Activated CD8-positive, alpha-beta memory T cell treated with anti-CD3 and anti-CD28 coated beads for 1 hour (primary cell): ENCODE measurements at places on chromosomes 11 and 22.

DNA sequence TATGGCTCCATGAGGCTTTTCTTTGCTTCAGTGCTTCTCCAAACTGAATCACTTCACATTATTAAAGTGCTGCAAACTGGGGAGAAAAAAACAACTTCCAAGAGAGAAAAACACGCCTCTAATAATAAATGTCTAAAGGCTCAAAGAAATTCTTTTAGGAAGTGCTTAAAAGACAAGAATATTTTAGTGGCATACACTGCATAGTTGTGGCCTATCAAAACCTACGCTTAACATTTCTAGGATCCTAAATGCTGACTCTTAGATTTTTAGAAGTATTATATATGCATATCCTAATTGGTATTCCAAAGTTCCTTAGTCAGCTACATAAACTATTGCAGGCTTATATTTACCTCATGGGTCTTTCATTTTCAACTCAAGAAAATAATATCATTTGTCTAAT is 879.0 kb upstream of the CCDC90B start:
- DNase-seq = no peak

- no peak for DNase-seq
Observed at GRCh38 chr22:45620706-45621105, 50.9 kb upstream of the ATXN10 start.

DNA sequence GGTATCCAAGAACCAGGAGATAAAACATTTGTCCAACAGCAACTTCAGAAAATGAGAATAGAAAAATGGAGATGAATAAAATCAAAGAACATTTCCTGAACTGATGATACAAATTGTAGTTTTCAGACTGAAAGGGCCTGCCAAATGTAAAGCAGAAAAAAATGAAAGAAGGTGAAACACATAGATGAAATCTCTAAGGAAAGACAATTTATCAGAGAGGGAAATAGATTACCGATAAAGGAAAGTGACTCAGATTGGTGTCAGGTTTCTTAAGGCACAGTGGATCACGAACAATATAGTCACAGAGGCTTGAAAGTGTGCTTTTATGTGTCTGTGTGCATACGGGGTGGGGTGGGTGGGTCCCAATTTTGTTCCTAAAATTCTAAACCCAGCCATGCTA is 4.1 kb upstream of the STT3A start:
- no peak for DNase-seq

DNA sequence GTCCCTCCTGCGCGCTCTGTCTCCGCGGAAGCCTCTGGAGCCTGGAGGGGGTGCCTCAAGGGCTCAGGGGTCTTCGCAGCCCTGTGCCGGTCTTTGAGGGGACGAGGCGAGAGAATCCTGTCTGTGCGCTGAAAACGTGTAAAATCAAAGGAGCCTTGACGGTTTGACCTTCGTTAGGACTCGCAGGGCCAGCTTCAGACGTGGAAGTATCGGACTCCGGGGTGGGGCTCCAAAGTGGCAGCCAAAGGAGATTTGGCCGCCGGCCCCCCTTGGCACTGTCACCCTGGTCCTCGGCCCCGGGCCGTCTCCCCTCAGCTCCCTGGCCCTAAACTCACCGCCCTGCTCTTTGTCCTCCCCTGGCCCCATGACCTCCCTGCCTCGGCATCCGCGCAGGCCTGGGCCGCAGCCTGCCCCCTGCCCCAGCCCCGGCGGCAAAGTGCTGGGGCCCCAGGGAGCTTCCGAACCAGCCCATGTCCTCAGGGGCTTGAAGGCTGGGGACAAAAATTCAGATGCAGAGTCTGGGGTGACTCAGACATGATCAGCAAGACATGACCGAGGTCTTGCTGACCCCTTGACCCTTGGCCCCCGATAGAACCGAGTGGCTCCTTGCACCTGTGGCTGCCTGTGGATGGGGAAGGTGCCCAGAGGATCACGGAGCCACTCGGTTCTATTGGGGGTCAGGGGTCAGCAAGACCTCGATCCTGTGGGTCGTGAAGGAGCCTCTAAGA is 6.9 kb upstream of the PHRF1 start:
- no peak for DNase-seq

DNA sequence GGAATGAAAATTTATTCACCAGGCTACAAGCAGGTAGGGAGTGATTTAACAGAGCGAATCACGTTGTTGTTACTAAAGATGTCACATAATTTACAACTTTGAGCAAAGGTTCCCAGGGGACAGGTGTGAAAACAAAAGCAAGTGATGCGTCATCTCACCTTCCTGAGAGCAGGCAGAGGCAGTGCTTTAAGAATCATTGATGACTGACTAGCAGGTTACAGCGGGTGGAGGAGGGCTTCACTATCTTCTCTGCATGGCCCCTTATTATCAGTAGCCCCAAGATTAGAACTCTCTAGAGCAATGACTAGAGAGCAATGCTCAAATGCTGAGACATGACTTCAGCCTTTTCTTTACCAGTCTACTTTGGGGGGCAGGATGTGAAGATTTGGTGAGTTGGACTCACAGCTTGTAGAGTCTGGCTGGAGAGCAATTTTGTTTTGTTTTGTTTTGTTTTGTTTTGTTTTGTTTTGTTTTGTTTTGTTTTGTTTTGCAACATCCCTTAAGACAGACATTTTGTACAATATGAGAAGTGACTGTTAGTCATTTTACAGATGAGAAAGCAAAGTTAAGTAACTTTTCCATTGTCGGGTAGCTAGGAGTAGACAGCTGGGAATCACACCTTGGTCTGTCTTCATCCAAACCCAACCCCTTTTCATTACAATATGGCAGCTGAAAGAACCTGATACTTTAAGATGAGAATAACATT is 84.8 kb downstream of the SLC1A2 start:
- no peak for DNase-seq

DNA sequence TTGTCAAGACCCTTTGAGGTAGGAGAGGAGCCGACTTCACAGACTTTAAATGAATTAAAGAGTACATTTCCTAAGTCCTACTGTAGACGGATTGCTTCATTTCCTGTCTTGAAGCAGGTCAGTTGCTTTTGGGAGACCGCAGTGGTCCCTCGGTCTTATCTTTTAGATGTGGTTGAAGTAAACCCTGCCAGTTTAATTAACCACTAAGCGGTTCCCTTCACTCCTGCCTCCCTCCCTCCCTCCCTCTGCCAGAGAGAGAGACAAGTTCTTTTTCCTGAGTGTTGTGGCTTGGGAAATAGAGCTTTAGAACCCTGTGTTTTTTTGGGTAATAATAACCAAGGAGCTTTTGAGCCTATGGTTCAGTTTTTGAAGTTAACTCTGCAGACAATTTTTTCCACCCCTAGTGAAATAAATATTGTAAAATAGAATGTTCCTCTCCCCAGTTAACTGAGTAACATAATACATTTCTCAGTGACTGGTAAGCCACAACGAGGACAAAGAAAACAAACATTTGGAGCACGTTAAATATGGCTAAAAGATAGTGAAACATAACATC is 147.5 kb downstream of the LDLRAD3 start:
- no peak for DNase-seq

GRCh38 chr22:41781507-41781906 is 19.0 kb upstream of the CCDC134 start:
- DNase-seq = no peak

DNA sequence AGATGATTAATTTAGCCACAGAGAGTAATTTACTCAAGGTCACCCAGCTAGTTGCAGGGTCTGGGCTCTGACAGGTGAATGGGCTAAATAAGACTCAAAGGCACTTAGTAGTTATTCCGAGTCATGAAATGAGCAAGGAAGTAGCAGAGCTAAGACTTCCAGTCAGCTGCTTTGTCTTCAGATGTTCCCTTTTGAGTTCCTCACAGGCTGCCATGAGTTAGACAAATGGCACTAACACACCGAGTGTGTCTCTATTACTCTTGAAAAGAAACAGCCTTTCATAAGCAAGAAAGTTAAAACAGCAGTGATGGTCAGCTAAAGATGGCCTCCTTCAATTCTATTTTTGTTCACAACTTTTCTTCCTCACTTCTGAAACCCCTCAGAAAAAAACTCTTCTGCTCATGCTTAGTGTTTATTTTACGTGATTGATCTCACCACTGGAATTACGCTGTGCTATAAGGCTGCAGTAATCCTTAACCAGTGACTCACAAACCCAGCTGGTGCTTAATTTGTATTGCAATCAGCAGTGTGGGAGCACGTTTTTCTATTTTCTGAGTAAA is 389.1 kb downstream of the AASDHPPT start:
- no peak for DNase-seq

GRCh38 chr22:17957693-17958092 is 66.7 kb downstream of the MICAL3 start:
- DNase-seq = no peak

- no peak for DNase-seq
Observed at GRCh38 chr22:32376681-32377080, 19.0 kb downstream of the RFPL3 start.

GRCh38 chr11:69320756-69321741 is 27.1 kb downstream of the MYEOV start:
- no peak for DNase-seq

DNA sequence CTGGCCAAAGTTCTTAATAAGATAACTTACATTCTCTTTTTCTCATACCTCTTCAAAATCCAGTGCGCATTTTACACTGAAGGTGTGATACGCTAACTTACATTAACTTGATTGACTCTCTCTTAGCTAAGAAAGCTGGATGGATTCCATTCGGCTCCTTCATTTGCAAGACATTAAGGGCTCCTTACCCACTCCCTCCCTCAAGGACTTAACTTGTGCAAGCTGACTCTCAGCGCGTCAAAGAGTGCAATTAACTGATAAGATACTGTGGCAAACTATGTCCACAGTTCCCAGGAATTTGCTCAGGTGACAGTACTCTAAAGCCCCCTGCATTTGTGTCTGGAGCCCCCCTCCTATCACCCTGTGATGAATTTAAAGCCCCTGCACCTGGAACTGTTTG is 6.4 kb upstream of the RFPL1 start:
- no peak for DNase-seq

DNA sequence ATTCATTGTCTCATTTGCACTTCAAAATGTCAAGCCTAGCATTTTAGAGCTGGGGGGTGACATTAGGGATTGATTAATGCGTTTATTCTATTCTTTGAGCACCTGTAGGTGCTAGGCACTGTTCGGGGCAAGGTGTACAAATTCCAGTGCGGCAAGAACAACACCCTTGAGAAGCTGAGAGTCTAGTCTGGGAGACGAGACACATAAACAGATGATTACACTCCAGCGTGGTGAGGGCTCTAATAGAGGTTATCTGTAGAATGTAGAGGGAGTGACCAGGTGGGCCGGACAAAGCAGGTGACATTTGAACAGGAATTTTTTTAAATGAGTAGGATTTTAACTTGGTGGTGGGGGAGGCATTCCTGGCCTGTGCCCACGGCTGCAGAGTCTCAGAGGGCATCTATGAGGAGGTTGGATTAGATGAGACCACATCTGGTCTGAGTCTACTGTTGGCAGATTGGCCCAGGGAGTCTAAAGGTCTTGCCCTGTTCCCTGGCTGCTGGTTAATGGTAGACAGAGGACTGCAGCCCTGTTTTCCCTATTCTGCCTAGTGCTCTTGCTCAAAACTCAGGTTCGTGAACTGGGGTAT is 970 bp downstream of the CAT start:
- DNase-seq = no peak

DNA sequence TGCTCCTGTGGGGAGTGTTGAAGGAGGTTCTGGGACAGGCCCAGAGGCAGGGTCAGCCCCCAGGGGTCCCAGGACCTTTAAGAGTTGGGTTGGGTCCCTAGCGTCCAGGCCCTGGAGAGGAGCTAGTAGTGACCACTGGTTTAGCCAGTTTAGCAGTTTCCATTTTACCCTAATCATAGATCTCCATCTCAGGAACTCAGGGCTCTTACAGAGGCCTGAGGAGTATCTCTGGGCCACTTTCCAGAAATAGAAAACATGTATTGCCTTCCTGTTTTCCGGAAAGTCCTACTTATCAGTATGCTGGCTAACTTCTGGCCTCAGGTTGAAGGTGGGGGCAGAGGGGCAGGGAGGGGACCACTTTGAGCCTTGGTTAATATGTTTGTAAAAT is 13.5 kb downstream of the NCF4 start:
- DNase-seq = no peak

DNA sequence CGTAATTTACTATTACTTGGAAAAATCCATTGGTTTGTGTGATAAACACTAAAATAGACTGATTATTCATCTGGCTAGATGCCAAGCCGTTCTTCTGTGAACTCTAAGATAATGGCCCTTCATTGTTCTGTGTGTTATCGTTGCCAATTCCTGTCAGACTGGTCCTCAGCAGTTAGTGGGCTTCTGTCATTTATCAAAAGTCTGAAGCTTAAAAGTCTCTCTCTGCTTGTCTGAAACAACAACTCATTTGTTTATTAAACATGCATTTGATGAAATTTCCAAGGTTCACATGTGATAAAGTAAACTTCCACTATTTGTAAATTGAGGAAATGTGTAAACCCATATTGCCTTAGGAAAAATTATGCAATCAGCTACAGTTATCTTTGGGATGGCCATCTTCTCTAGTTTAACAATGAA is 21.1 kb upstream of the RDX start:
- DNase-seq = no peak
